ENCODE measurements at places on chromosomes 6 and 20.

GRCh38 chr6:118872726-118873125 lies 21.2 kb upstream of the ASF1A start:
- no peak for DNase-seq

DNA sequence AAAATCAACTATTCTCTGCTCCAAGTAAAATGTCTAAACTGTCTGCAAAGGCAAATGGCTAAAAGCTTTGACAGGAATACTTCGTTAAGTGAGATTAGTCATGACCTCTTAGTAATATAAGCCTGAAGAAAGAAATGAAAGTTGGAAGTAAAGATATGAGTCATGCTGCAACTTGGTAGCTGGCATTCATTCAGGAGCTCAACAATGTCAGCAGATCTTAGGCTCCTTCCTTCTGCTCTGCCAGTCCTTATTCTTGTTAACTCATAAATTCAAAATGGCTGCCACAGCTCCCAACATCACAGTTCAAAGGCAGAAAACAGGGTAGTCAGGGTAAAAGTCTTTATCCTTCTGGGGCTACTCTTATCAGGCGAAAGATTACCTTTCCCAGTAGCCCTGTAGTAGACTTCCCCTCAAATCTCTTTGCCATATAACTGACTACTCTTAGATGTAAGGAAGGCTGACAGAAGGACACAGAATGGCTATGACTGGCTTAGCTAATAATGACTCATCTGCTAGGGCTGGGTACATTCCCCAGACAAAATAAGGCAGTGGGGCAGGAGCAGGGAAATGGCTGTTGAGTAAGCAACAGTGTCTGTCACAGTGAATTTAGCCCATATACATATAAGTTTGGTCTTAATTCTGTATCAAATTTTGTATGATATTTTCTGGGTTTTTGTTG lies 24.4 kb upstream of the C6orf62 start:
- DNase-seq: peak; percentile 70

- no peak for DNase-seq
Measured at GRCh38 chr20:6044115-6044514, 9.7 kb downstream of the LRRN4 start.

DNA sequence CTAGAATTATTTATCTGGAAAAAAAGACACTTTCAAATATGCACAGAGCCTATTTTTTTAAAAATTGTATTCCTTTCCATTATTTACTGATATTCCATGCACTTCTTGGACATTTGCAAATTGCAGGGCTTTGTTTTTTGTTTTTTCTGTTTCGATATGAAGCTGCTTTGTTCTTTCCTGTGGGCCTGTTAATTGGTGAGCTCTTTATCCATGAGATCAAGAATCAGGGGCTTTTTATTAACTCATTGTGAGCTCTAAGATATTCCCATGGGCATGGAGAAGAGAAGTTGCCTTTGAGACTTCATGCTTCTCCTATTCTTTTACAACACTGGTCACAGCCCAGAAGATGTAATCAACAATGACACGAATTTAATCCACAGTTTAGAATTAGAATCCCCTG lies 145.1 kb downstream of the SAMD5 start:
- no peak for DNase-seq

GRCh38 chr6:11527274-11527870 lies 10.2 kb upstream of the TMEM170B start:
- no peak for DNase-seq

DNA sequence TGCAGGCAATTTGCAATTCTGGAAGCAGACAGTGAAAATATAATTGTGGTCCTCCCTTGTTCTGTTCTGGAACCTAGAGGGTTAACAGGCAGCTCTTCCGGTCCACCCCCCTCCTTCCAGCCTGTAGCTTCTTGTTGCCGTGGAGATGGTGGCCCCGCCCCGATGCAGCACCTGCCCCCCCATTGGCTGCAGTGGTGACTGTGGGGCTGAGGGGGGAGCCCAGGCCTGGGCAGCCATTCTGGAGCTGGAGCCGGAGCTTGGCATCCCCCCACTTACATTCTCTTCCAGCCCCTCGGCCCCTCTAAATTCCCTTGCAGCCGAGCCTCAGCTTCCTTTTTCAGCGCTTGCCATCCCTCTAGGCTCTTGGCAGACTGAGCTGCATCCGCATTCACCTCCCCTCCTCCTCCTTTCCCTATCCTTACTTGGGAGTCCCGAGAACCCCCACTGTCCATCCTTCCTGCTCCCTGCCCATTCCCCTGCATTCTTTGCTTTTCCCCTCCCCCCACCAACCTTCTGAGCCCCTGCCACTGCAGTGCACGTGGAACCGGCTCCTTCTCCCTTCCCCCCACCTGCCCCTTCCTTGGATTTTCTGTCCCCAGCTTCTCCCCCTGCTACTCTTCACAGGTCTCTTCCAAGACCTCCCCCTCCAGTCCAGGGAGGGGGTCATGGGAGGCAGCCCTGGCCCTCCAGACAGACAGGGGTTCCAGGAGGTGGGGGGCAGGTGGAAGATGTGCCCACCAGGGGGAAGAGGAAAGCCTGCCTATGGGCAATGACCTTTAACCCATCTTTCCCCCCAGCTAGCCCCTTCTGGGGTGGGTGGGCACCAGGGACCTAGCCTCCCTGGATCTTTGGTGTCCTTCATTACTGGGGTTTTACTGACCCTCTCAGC lies 11.4 kb downstream of the SYNGAP1 start:
- no peak for DNase-seq

Measured in bone marrow (tissue), 2 donors.